NCI-H524 (cell line): ENCODE measurements at places on chromosomes 2 and 18.

DNA sequence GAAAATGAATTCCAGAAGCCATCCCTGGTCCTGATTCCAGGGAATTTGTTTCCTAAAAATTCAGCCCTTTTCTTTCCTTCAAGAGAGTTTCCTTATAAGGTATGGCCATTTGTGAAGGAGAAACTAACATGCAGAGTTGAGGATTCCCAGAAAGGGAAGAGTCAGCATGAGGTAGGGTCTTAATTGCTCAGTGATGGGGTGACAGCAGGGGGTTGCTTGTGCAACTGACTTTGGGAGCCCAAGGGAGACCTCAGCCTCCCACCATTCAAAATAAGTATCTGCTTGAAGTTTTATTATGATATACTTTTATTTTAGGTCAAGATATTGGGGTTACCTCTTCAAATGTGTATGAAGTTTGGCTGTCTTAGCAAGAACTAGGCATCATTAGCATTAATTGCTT, 74.9 kb upstream of the CELF4 start:
- DNase-seq = no peak

DNA sequence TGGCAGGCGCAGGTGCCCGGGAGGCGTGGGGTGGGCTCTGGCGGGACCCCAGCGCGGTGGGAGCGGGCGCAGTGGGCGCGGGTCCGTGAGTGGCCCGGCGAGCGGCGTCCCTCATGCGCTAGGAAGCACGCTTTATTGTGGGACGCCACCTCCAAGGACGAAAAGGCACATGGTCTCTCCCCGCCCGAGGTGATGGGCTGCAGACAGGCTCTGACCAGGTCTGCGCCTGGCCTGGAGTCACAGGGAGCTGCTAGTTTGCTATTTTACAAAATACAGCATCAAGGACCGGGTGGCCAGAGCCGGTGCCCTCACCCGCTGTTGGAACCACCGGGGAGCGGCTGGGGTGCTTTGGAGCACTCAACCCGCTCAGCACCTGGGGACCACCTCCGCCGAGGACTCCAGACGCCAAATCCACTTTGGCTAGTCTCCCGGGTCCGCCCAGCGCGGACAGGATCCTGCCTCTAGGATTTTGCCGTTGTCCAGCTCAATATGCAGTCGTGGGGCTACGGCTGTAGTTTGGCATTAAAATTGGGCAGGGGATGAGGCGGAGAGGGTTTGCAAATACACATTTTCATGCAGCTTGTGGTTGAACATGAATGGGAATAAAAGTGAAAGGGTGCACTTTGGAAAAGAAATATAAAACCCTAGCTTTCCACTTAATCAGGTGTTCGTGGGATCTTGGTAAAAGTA, 65.4 kb downstream of the LRRFIP1 start:
- peak; percentile 40 for DNase-seq

- DNase-seq = peak; percentile 33
Measured at GRCh38 chr2:85132397-85132796, 795 bp upstream of the TCF7L1 start.

DNA sequence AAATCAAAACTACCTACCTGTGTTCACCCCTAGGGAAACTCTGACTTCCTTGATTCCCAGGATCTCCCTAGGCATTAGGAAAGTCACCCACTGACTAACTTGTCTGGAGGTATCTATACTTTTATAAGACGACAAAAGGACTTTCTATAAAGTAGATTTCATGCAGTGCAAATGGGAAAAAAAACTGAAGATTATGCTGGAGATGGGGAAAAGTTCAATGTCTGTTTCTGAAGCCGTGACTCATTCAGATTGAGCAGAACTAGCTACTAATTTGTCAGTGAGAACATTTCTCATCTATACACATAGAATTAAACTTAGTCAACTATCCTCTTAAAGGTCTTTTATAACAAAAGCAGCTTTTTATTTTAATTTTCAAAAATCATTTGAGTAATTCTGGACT, 6.0 kb downstream of the SEPTIN10 start:
- no peak for DNase-seq

GRCh38 chr2:7665880-7666279, 748.7 kb downstream of the RNF144A start:
- no peak for DNase-seq

DNA sequence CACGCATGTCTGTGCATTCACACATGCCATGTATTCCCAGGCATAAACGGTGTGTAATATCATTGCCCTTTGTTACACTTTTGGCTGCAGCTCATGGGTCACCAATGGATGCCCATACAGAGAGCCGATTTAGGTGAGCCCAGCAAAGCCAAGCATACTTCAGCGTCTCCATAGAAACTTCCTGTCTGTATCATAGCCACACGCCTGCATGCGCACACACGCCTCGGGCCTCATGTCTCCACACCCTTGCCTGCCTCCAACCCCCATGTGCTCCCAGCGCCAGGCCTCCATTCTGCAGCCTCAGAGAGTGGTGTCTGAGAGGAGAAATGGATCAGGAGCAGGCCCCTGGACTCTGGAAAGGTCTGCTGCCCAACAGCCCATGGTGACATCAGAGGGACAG, 33.5 kb upstream of the SELENOI start:
- DNase-seq = no peak
